ENCODE measurements at places on chromosomes 2 and 18.

DNA sequence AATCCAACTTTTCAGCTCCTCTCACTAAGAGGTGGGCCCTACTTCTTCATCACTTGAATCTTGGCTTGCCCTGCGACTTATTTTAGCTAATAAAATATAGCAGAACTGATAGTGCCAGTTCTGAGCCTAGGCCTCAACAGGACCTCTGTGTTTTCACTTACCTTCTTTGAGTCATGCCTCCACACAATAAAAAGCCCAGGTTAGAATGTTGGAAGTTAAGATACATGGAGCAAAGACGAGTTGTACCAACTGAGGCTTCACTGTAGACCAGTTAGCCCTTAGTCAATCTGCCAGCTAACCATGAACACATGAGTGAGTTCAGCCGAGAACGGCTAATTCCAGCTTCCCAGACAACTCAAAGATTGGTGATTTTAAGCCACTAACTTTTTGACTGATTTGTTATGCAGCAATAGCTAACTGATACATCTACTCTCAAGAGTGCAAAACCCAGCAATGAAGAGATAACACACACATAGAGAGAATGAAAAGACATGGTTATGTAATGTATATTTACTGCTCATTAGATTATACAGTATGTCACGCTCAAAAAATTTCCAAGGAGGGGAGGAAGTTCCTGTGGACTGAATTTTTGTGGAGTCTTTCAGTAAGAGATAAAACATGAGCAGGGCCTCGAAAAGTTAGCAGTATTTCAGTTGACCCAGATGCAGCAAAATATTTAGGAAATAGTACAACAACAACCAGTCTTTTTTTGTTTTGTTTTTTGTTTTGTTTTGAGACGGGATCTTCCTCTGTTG, 181.1 kb downstream of the MYCN start:
- no peak for DNase-seq

- no peak for DNase-seq
Measured at GRCh38 chr2:230877116-230877758, 12.5 kb downstream of the ITM2C start.

- DNase-seq: no peak
Measured at GRCh38 chr2:53646788-53647187, 120.8 kb upstream of the CHAC2 start.

- no peak for DNase-seq
Measured at GRCh38 chr2:98654699-98655495, 46.5 kb downstream of the UNC50 start.

DNA sequence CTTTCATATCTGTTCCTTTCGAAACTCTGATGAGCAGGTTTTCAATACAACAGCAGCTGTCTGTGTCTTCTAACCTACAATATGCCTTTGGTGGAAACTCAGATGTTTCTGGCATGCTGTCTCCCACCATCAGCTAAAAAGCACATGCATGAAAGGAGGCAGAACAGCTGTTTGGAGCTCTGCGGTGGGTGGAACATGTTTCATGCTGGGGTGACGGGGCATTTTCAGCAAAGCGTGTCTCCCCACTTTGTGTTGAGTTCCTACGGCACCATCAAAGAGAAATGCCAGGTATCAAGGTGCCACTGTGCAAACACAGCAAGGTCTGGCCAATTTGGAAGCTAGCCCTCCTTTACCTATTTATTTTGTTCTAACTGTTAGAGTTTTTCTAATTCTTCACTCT, 290.1 kb downstream of the CLIP4 start:
- DNase-seq: no peak

DNA sequence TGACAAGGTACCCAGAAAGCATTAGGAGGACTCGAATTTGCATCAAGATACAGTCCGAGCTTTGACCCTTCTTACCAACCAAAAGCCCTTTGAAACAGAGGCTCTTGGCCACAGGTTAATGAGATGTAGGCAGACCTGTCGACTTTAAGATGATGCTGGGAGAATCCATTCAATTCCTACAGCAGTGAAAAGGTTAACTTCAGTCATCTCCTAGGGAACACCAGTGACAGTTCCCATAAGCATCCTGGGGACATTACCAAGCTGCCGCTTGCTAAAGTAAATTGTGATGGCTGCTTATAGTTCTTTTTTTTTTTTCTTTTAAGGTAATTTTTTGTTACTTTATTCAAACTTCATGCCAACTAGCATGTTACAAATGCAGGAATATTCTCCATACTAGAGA, 379.3 kb downstream of the SOX11 start:
- no peak for DNase-seq

DNA sequence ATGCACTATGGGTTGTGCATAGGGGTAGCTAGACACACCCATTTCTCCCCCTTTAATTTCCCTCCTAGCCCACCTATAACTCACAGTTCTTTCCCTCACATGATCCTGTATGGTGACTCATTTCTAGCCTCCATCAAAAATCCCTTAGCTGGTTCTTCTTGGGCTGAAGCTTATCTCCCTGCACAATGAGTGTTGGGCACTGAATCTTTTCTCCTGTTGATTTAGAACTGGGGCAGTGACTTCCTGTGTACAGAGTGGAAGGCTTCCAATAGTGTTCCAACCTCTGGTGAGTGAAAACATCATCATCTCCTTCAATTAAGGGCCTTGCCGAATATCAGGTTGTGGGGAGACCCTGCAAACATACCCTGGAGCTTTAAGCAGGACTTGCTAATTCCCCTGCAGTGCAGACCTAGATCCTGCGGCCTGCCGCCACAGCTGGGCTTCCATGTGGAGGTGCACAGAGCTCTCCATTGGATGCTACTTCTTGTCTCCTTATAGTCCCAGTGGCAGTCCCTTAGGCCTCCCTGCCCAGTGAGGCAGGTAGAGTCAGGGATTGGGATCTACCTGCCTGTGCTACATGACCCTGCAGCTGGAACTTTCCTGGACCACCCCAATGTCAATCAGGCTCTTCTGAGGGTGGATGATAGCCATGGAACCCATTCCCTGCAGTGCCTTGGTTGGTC, 121.8 kb downstream of the PLB1 start:
- DNase-seq: no peak

GRCh38 chr2:27502142-27502541, 5.5 kb downstream of the GCKR start:
- DNase-seq: no peak

DNA sequence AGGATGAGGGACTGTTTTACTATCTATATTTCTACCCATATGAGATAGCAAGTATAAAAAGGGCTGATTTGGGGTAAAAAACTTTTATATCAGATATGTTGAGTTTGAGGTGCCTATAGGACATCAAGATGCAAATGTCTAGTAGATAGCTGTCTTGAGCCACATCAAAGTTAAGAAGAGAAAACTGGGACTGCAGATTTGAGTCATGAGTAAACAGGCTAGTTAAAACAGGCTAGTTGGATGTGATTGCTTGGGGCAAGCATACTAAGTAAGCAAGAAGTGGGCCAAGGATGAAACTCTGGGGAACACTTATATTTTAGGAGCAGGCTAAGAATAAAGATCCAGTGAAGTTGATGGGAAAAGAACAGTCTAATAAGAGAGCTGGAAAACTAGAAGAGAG, 2.8 kb upstream of the SCRN3 start:
- no peak for DNase-seq

DNA sequence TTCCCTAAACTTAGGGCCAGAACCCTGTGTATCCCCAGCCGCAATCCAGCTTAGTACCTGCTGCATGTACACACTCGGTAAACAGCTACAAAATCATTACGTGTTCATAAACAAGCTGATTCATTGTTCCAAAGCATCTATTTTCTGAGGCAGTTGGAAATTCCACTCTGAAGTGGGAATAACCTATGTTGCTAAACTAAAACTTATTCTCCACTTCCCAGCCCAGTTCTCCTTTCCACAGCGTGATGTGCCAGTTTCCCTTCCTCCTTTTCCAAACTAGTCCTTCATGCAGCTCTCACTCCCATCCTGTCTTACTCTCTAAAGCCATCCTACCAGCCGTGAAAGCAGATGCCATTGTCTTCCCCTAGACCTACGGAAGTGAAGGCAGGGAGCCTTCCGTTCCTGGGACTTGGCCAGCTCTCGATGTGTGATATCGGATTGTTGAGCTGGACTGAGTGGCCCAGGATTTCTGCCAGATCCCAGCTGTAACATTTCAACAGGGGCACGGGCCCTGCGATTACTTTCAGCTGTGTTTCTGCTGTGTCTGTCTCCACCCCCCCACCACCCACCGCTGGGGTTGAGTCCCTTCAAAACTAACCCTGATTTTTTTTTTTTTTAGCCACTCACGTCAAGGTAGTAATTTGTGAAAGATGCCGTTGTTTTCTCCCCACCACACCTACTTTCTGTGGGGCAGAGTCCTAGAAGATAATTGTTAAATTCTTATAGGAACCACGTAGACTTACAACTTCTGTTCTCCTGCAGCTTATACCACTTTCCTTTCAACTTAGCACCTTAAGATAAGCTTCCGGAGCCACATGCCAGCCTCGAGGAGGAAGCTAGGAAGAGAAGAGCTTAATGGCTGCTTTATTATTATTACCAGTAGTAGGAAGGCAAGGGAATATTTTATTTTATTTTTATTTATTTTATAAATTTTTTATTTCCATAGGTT, 100.9 kb downstream of the CRIM1 start:
- peak; percentile 70 for DNase-seq

GRCh38 chr2:9091811-9092210, 88.3 kb upstream of the MBOAT2 start:
- no peak for DNase-seq

DNA sequence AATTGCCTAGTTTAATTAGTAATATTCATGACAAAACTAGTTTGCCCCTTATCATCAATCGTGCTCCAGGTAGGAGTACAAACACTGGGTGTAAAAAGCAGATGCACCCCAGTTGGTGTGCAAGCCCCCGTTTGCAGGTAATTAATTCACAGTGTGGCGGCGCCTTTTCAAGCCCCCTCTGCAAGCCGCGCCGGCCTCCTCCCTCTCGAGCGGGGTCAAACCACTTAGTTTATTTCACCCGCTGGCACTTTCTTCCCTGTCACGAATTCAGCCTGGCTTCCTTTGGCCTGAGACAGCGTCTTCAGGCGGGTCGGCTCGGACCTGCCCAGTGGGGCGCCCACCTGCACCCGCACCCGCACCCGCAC, 64.7 kb upstream of the MAPRE2 start:
- DNase-seq: no peak

GRCh38 chr2:65032019-65032975, 23.9 kb upstream of the CEP68 start:
- DNase-seq: no peak

- no peak for DNase-seq
Measured at GRCh38 chr2:142824756-142825155, 52.7 kb upstream of the KYNU start.

GRCh38 chr2:19494241-19494640, 135.8 kb upstream of the OSR1 start:
- DNase-seq: no peak

- no peak for DNase-seq
Measured at GRCh38 chr18:9082711-9083510, 19.6 kb upstream of the NDUFV2 start.

DNA sequence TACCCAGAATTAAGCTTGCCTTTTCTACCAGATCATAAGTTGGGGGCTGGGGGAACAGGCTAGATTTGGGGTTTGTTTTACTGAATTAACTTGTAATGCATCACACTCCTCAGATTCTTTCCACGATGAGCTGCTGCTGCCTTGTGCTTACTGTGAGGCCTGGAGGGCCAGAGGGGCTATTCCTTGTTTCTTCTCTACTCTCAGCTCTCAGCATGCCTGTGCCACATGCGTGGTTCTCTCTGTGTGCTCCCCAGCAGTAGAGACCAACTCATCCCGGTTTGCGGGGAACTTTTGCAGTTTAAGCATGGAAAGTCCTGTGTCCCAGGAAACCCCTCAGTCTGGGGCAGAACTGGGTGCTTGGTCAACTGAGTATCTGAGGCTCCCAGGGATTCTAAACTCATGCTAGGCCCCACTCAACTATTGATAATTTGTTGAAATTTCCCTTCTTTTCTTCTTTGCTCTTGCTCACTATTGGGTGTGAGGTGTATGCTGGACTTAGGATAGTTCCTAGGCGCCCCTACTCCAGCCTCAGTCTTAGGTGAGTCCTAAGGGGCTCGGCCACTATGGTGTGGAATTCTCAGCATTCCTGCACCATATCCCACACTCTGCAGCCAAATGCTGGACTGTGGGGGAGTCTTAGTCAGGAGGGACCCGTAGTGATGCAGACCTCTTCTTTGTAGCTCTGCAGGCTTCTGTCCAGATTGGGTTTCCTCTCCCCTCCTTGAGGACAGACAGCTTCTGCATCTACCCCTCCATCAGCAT, 63.1 kb downstream of the SRD5A2 start:
- DNase-seq: no peak

DNA sequence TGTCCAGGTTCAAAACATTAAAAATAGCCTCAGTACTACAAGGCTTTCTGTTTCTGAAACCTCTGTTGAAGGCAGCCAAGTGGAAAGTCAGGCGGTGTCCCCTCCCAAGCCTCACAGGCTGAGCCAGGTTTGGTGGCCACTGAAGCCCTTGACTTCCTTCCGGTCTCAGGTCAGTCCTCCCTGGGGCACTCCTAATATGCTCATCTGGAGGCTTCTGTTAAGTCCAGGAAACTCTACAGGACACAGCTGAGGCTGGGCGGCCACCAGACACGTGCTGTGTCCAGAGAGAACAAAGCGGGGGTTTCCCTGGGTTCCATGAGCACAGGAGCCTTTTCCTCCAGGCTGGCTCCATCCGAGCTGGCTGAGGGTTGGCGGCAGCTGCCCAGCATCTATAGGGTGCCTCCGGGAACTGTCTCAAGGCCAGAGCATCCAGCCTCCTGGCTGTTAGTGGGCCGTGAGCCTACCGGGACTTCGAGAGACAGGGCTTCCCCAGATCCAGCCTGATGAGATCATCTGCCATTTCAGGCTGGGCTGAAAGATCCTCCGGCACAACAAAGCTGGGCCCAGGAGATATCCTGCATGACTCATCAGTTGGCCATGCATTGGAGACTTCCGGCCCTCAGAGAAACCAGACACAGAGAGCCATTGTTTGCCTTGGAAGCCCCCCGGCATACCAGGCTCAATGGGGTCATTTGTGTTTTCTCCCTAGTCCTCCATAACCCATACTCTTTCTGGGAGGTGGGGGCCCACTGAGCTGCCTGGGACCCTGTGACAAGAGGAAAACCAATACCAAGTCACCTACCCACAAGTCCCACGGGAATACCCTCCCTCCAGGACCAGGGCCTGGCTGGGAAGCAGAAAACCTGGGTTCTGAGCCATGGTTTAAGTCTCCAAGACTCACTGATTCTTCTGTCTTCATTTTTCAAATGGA, 71.7 kb downstream of the HS1BP3 start:
- DNase-seq: peak; percentile 98

DNA sequence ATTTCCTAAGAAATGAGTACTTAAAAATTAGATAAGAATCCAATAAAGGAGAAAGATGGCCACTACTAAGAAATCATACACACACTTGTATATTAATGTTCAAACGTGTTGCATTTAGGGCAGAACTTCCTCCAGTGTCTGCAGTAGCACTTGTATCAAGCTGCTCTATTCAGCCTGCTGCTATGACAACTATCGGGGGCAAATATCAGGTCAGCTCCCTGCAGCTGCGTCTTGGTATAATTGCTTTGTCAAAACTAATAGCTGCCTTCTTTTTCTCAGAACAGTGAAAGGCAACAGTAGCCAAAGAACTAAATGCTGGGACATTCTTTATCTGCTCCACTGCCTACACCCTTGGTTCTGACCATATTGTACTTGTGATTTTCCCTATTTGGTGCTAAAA, 300.7 kb downstream of the NOL4 start:
- DNase-seq: no peak

GRCh38 chr18:55857409-55857808, 269.4 kb upstream of the TCF4 start:
- DNase-seq: no peak

- peak; percentile 88 for DNase-seq
Measured at GRCh38 chr2:39737661-39738060, 41.4 kb downstream of the THUMPD2 start.

All from astrocyte of the spinal cord (primary cell).